HS-5 (cell line): ENCODE measurements at places on chromosomes 1 and 21.

GRCh38 chr1:215830226-215830810, 263.2 kb downstream of the KCTD3 start:
- DNase-seq = no peak

- DNase-seq = no peak
Observed at GRCh38 chr1:15262706-15263105, 15.7 kb downstream of the FHAD1 start.

DNA sequence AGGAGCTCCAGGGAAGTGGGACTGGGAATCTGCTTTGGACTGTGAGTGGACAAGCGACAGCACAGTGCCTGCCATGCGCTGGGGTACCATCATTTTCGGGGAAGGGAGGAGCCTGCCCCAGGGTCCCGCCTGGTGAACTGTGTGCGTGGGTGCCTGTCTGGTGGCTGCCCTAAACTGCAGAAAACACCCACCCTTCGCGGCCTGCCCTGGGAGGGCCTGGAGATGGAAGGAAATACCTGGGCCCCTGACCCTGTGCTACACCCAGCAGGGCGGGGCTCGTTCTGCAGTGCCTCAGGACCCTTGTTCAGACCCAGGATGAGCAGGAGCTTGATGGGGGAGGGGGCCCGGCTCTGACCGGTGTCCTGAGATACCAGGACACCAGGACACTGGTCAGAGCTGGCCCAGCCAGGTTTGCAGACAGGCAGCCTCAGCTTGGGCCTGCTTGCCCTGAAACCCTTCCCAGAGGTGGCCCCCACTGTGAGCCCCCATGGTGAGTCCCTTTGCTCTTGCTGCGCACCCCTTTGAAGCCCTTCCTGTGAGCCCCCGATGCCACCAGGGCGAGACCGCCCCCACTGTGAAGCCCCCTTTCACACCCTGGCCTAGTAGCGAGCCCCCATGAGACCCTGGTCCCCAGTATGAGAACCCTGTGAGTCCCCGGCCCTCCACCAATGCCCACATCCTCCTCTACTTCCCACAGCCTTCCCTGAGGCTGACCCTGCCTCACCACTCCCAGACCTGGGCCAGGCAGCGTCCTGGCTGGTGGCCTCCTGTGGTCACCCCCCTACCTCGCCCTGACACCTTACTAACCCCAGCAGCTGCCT, 2.6 kb downstream of the GJC2 start:
- no peak for DNase-seq

GRCh38 chr1:247054992-247055415, 23.6 kb downstream of the ZNF670 start:
- no peak for DNase-seq

GRCh38 chr1:210822932-210823331, 311.0 kb downstream of the KCNH1 start:
- DNase-seq = no peak

GRCh38 chr21:28639737-28640136, 352.9 kb downstream of the LTN1 start:
- DNase-seq = no peak
